ENCODE measurements at places on chromosomes 7 and 10.

DNA sequence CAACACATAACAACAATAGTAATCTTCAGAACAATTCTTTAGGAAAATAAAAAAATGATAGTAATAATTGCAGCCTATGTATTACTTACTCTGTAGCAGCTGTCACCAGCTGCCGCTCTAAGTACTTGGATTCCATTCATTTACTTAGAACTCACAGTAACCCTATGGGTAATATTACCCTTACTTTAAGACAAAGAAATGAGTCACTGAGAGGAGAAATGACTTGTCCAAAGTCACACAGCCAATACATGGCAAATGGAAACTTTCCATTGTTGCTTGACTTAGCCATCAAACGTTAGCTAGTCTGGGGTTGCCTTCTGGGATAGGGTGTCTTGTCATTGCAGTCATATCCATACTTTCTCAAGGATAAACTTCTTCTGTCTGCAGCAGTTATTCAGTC is 3.6 kb downstream of the CCNY start:
- DNase-seq = no peak

GRCh38 chr7:49127359-49127913 is 203.1 kb downstream of the CDC14C start:
- no peak for DNase-seq

GRCh38 chr7:43021431-43021830 is 89.3 kb downstream of the MRPL32 start:
- no peak for DNase-seq

- DNase-seq = no peak
Observed at GRCh38 chr10:88721392-88721791, 15.3 kb downstream of the LIPK start.

GRCh38 chr10:132384618-132385388 is 12.2 kb upstream of the PWWP2B start:
- DNase-seq = no peak

Data from PC-9 (cell line).